ENCODE measurements at places on chromosomes 1 and 21. TPM values are rescaled to one million over a fixed set of nuclear protein-coding genes. Genes with fewer than 3 reads are reported as not detected.

Gene LRRC38
- polyA plus RNA-seq: not detected

DNA sequence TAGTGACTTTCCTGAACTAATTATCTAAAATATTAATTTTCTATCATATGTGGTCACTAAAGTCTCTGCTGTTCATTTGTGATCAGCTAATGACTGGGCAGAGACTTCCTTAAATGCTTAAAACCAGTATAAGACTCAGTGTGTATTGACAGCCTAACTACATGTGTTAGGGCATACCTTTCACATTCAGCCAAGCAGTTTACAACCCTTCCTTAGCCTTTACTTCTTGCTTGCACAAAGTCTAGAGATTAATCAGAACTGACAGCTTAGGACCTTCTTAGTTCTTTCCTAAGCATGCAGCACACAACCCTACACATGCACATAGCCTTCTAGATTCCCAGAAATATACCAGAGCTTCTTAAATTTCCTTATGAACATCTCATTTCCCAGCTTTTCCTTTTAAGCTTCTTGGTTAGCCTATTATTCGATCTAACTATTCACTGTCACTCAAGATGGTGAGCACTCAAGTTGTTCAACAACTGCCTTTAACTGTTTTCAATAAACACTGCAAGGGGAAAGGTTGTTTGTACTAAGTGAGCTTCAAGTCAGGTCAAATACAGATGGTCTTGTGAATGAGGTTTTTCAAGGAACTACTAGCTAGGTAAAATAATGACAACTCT, 13.4 kb downstream of the EYA3 start:
- DNase-seq: no peak
- H3K4me1 ChIP-seq: peaks cover 14% of the 10 kb centered on the region
- no peaks in the 10 kb centered on the region for H3K36me3 ChIP-seq
- peak overlapping the region; percentile 26 for H3K27ac ChIP-seq
- no peaks in the 10 kb centered on the region for H3K27me3 ChIP-seq
- no peak overlapping the region for H3K4me3 ChIP-seq

DNA sequence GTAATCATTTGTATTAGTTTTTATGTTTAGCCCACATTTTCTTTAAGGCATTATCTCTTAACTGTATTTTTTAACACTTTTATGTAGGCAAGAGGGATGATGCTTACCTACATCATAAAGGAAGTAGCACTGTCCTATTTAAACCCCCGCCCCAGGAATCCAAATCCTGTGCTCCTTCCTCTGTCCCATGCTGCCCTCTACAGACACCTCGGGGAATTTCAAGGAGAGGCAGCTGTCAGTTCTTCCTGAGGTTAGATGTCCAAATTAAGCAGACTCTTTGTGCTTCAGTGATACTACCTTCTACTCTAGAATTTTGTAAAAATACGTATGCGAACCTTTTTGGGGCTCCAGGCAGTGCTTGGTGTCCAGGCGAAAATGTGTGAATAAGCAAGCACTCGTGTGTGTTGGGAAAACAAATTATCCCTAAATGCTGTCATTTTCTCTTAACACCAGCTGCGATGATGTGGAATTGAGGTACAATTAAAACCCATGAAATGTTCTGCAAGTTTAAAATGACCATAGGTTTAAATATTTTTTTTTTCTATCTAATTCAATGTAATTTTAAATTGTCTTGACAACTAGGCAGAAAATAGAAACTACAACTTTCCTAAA, 19.2 kb downstream of the CRCT1 start:
- no peaks in the 10 kb centered on the region for H3K4me1 ChIP-seq
- H3K27ac ChIP-seq: no peak overlapping the region

GRCh38 chr1:58529284-58529683, 17.2 kb downstream of the OMA1 start:
- no peak overlapping the region for H3K4me3 ChIP-seq
- H3K27me3 ChIP-seq: no peaks in the 10 kb centered on the region
- H3K4me1 ChIP-seq: no peaks in the 10 kb centered on the region
- no peak for DNase-seq

DNA sequence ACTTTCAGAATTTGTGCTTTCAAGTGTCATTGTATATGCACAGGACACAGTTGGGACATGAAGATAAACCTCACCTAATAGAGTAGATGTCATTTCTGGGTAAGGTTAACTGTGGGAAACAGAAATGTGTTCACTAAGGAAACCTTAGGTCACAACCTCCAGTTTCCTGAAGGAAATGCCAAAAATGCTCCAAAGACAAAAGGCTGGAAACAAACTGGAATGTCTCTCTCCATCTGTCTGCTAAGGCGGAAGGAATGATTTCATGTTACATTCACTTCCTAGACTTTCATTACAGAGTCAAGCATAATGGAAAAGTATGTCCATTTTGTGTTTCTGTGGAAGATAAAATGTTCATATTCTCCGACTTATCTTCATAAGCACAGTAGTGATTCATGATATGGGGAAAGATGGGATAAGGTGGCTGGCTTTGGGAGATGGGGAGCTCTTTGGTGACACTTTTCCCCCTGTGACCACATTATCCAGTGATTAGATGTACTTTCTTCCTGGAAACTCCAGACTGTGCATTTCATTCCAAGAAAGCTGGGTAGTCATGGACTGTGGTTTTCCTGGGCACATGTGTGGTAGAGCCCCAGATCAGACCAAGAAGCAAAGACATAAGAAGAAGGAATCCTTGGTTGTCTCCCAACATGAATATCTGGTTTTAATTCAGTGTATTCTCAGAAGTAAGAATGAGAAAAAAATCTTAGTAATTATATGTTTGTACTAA, 5.7 kb downstream of the S1PR1 start:
- H3K4me1 ChIP-seq: peaks cover 3% of the 10 kb centered on the region
- peak overlapping the region; percentile 52 for H3K27ac ChIP-seq
- no peak for DNase-seq

Gene TMOD4
- 0.65 TPM for polyA plus RNA-seq

- no peak overlapping the region for H3K27ac ChIP-seq
- no peaks in the 10 kb centered on the region for H3K36me3 ChIP-seq
- DNase-seq: no peak
- no peaks in the 10 kb centered on the region for H3K4me1 ChIP-seq
- no peak overlapping the region for H3K4me3 ChIP-seq
- H3K27me3 ChIP-seq: no peaks in the 10 kb centered on the region
These were observed 102.6 kb upstream of the ZNF644 start for GRCh38 chr1:91124290-91124985.

- H3K36me3 ChIP-seq: no peaks in the 10 kb centered on the region
- no peak overlapping the region for H3K4me3 ChIP-seq
- H3K27ac ChIP-seq: no peak overlapping the region
- no peaks in the 10 kb centered on the region for H3K4me1 ChIP-seq
- DNase-seq: no peak
These were observed 53.8 kb upstream of the LMO4 start for GRCh38 chr1:87274851-87275250.

GRCh38 chr1:61282387-61282786, 200.0 kb downstream of the NFIA start:
- H3K4me3 ChIP-seq: no peak overlapping the region
- DNase-seq: no peak
- H3K36me3 ChIP-seq: no peaks in the 10 kb centered on the region

DNA sequence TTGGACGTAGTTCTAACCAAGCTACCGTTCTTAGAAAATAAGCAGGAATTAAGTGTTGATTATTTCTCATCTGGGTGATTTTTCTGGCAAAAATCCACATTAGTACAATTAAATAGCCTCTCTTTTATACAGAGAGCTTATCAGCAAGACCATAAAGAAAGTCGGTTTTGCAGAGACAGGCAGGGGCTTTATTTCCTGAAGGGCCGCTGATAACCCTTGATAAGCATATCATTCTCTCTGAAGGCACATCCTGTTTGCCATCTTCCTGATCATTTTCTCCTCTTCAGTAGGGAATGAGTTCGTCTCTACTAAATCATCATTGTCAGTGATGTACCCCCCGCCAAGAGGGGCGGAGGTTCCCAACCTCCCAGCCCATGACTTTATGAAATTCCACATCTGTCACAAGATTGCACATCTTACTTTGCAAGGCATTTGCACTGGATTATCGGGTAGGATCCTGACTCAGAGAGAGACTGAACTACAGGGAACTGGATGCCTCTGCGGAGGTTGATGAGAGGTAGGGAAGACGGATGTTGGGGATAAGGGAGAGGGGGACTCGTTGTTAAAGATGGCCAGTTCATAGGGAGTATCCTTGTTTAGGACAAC, 115.7 kb downstream of the KCNJ6 start:
- no peaks in the 10 kb centered on the region for H3K27me3 ChIP-seq
- H3K36me3 ChIP-seq: no peaks in the 10 kb centered on the region
- H3K27ac ChIP-seq: no peak overlapping the region
- no peak overlapping the region for H3K4me3 ChIP-seq

- no peaks in the 10 kb centered on the region for H3K27me3 ChIP-seq
- no peaks in the 10 kb centered on the region for H3K36me3 ChIP-seq
- H3K4me3 ChIP-seq: no peak overlapping the region
- H3K27ac ChIP-seq: no peak overlapping the region
These were observed 12.6 kb upstream of the RHEX start for GRCh38 chr1:206040328-206040727.

- no peak overlapping the region for H3K4me3 ChIP-seq
- DNase-seq: no peak
- no peaks in the 10 kb centered on the region for H3K4me1 ChIP-seq
- no peaks in the 10 kb centered on the region for H3K36me3 ChIP-seq
These were observed 29.7 kb upstream of the MARK1 start for GRCh38 chr1:220498188-220498587.

GRCh38 chr1:178509414-178510007, 3.4 kb upstream of the TEX35 start:
- no peaks in the 10 kb centered on the region for H3K4me1 ChIP-seq
- H3K4me3 ChIP-seq: no peak overlapping the region
- DNase-seq: no peak
- no peaks in the 10 kb centered on the region for H3K36me3 ChIP-seq
- no peak overlapping the region for H3K27ac ChIP-seq

DNA sequence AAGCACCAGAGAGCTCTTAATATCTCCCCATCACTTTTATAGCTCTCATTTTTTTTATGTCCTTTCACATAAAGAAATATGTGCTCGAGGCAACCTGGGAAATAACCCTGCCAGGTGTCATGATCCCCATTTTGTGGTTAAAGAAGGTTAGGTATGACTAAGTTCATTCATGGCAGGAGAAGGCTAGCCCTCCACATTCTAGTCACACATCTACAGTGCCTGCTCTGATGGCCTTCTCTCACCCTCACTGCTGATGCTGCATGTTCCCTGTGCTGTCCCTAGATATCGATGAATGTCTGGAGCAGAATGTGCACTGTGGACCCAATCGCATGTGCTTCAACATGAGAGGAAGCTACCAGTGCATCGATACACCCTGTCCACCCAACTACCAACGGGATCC, 187.5 kb downstream of the TPR start:
- H3K4me1 ChIP-seq: no peaks in the 10 kb centered on the region
- no peaks in the 10 kb centered on the region for H3K36me3 ChIP-seq
- no peak overlapping the region for H3K4me3 ChIP-seq
- no peaks in the 10 kb centered on the region for H3K27me3 ChIP-seq
- no peak for DNase-seq

- H3K4me3 ChIP-seq: no peak overlapping the region
- no peak overlapping the region for H3K27ac ChIP-seq
- no peak for DNase-seq
- no peaks in the 10 kb centered on the region for H3K4me1 ChIP-seq
These were observed 12.6 kb downstream of the RIMKLA start for GRCh38 chr1:42392967-42393848.

DNA sequence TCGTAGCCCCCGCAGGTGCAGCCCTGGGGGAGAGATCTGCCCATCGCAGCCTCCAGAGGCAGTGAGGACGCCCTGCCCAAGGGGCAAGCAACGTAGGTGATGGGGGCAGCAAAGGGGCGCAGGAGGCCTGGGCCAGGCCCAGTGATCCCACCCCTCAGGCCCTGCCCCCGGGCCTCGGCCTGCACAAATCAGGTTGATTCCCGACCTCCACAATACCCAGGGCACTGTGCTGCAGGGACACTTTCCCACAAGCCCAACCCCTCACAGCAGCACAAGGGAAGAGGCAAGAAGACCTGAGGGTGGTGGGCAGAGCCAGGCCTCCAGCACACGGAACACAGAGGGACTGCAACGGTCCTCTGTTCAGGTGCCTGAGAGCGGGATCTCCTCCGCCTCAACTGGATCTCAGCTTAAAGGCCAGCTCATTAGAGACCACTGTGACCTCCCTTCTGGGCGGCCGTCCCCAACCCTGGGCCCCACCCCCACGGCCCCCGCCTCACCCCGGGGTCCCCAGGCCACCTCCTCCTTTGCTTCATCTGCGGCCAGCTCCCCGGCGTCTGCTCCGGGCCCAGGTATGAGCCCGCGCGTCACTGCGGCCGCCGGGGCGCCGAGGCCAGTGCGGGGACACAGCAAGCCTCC, 812 bp upstream of the ARF1 start:
- H3K27me3 ChIP-seq: no peaks in the 10 kb centered on the region
- H3K4me3 ChIP-seq: peak overlapping the region; percentile 97
- no peaks in the 10 kb centered on the region for H3K36me3 ChIP-seq
- DNase-seq: peak; percentile 74
- peaks cover 4% of the 10 kb centered on the region for H3K4me1 ChIP-seq

GRCh38 chr1:90262791-90263190, 267.9 kb downstream of the ZNF326 start:
- no peaks in the 10 kb centered on the region for H3K36me3 ChIP-seq
- H3K27ac ChIP-seq: no peak overlapping the region
- DNase-seq: no peak
- no peak overlapping the region for H3K4me3 ChIP-seq
- H3K4me1 ChIP-seq: no peaks in the 10 kb centered on the region

DNA sequence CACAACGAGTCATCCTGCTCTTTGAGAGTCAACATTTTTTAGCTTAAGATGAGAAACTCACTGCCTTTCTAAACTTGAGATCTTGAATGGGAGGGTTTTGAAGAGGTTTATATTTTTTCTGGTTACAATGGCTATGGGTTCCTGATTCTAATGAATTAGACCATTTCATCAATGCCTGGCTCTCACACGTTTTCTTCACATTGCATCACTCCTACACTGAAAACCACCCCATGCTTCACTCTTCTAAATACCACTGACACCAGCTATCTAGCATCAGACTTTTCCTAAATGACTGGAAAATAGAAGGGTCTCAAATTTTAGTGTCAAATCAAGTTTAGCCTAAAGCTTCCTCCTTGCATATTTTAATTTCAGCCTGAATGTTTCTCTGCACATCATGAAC, 606.1 kb upstream of the USP24 start:
- no peaks in the 10 kb centered on the region for H3K36me3 ChIP-seq
- no peak for DNase-seq
- no peak overlapping the region for H3K27ac ChIP-seq
- no peaks in the 10 kb centered on the region for H3K4me1 ChIP-seq

Gene HSD3B1
- polyA plus RNA-seq: not detected

Gene NTMT2
- not detected for polyA plus RNA-seq

DNA sequence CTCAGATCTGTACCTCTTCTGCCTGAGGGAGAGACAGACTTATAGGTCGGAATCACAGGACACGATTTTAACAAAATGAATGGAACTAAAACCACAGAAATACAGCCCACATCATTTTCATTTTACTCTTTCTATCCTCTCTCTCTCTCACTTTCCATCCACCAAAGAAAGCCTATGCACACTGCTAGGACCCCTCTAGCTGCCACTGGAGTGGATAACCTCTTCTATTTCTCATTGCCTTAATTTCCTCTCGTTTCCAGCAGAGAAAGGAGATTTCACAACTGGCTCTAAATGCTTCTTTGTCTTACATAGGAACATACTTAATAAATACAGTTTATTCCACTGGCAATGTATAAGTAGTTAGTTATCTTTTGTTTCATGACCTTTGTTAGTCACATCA, 867.8 kb upstream of the ADGRL4 start:
- no peaks in the 10 kb centered on the region for H3K27me3 ChIP-seq
- DNase-seq: no peak
- H3K27ac ChIP-seq: no peak overlapping the region
- no peaks in the 10 kb centered on the region for H3K4me1 ChIP-seq

Data from kidney (tissue), 22 donors.